Activated naive CD8-positive, alpha-beta T cell treated with anti-CD3 and anti-CD28 coated beads for 36 hours (primary cell): ENCODE measurements at places on chromosomes 7 and 10. TPM values are rescaled to one million over a fixed set of nuclear protein-coding genes. Genes with fewer than 3 reads are reported as not detected.
A peak's percentile ranks its signal among the peaks of the same experiment; 100 is the strongest.

DNA sequence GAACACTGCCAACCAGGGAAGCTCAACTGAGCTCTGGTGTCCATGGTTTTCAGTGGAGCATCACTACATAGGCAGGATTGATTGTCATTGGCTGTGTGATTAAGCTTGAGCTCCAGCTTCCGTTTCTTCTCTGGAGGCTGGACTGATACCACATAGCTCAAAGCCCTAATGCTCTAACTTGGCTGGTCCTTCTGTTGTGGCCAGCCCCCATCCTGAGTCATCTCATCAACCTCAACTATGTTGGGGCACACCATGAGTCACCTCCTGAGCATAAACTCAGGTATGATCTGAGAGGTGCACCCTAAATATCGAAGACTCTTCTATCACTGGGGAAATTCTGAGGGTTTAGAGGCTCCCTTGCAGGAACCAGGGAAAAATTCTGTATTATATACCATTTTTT, 114.5 kb upstream of the INHBA start:
- peak; percentile 38 for DNase-seq

Gene NCOA4
- 109 TPM for total RNA-seq

Gene PMS2
- total RNA-seq: 27.3 TPM

DNA sequence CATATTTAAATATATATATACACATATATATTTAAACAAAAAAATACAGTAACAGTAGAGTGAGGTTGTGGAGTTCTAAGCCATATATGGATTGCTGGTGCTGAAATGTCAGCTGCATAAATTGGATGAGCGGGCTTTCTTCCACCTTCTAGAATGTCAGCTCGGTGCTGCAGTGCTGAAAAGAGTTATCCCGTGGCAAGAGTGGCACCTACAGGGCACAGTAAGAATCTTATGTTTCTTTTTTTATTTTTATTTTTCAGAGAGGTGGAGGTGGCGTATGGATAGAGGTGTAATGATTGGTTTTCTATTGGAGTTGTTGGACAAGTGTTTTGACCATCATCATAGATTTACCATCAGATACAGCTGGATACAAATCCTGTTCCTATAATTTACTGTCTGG, 86.2 kb upstream of the DYNC1I1 start:
- DNase-seq: no peak

Gene TMEM184A
- total RNA-seq: 0.14 TPM

Gene MOGAT3
- not detected for total RNA-seq

- no peak for DNase-seq
These were observed 88.0 kb downstream of the PLXDC2 start for GRCh38 chr10:19904202-19904661.

GRCh38 chr10:12512332-12513002, 163.1 kb downstream of the CAMK1D start:
- DNase-seq: no peak

DNA sequence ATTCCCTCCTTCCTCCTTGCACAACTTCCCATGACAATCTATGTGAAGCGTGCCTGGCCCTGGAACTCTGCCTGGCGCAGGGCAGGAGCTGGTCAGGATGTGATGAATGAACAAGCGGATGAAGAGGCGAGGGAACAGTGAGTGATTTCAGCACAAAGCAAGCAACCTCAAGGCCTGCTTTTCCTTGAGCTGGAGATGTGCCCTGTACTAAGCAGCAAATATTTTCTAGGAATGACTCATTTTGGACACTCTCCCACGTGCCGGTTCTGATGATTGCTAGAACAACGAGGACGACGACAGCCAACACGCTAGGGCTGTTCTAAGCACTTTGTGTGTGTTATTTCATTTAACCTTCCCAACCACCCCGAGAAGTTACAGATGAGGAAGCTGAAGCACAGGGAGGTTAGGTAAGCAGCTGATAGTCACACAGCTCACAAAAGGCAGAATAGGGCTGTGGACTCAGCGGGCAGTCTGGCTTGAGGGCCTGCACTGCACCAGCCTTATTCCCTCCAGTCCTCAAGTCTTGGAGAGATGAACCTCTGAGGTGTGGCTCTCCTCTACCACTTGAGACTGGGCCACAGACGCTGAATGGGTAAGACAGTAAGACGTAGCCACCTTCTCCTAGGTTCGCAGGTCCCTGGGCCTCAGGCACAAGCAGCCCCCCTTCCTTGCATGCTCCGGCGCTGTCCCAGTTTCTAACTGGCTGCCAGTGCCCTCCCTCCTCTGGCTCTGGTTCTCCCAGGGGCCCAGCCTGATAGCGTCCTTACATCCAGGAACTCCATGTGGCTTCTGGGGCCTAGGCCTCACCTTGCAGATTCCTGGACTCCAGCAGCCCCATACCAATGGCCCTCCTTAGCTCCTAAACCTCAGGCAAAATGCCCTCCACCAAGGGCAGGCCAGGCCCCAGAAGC, 59.0 kb downstream of the YKT6 start:
- DNase-seq: no peak

Gene ENKUR
- total RNA-seq: not detected

- no peak for DNase-seq
These were observed 109.4 kb downstream of the EEPD1 start for GRCh38 chr7:36262309-36263094.

Gene PDE1C
- total RNA-seq: not detected

DNA sequence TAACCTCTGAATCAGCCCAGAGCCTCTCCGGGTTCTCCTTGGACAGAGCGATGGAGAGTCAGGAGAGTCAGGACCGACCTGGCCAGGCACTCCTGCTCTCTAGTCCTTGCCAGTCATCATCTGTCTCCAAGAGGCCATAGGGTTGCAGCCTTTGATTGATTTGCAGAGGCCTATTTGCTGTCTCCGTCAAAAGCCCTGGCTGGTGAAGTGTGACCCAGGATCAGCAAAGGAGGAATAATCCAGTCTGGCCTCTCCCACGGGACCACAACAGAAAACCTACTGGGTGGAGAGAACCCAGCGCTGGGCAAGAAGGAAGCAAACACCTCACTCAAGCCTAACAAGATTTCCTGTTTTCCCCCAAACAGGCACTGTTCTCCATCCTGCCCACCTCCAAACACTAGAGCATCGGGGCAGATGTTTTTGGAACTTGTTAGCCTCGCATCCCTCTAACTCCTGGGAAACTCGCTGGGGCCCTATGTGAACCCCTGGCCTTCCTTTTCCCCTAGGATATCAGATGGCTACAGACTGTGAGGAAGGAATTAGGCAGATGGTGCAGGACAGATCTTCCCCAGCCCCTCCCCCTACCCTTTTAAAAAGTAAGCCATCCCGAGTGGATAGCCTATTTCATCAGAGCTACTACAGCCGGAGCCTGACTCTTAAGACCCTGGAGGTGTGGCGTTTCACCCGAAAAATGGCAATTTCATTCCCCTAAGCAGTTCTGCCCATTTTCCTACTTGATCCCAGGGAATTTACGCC, 54.3 kb downstream of the PODXL start:
- DNase-seq: no peak
